ENCODE measurements at places on chromosomes 4 and X.
A peak's percentile ranks its signal among the peaks of the same experiment; 100 is the strongest.

- no peak for DNase-seq
Measured at GRCh38 chr4:2305766-2306501, 44.0 kb upstream of the MXD4 start.

GRCh38 chr4:25590171-25590570 lies 65.5 kb upstream of the SLC34A2 start:
- no peak for DNase-seq

DNA sequence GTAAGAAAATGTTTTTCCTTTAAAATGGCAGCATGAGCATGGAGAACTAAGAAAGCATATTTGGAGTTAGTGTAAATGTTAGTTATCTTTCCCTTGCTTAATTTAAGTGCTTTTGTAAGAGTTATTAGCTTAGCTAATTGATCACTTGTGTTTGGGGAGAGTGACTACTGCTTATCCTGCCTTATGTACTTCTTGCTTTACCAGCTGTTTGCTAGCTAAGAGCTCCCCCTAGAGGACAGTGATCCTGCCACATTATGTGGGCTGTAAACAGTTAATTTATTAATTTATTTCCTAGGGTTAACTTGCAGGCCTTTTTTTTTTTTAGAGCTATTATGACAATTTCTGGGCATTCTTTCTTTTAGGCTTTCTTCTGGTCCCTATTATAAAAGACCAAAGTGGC lies 435.8 kb downstream of the MAGEB5 start:
- DNase-seq = no peak

- no peak for DNase-seq
Measured at GRCh38 chr4:15188605-15189539, 186.6 kb downstream of the CPEB2 start.

- no peak for DNase-seq
Measured at GRCh38 chr4:120703908-120704307, 218.6 kb downstream of the PRDM5 start.

DNA sequence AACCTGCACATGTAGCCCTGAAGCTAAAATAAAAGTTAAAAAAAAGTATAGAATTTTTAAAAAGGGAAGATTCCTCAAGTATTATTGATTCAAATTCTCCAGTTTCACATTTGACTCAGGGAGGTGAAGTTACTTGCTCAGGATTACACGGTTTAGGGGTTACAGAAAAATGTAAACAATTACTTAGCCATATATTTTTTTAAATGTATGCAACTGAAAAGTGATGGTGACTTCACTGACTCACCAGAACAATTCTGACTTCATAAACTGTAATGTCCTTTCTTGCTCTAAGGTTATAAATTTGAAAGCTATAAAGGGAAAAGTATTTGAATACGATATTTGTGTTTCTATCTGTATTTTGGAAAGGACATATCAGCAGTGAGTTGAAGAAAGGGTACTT lies 371.2 kb downstream of the SPRY1 start:
- DNase-seq = no peak

- DNase-seq = no peak
Measured at GRCh38 chr4:176800891-176801534, 8.3 kb upstream of the VEGFC start.

DNA sequence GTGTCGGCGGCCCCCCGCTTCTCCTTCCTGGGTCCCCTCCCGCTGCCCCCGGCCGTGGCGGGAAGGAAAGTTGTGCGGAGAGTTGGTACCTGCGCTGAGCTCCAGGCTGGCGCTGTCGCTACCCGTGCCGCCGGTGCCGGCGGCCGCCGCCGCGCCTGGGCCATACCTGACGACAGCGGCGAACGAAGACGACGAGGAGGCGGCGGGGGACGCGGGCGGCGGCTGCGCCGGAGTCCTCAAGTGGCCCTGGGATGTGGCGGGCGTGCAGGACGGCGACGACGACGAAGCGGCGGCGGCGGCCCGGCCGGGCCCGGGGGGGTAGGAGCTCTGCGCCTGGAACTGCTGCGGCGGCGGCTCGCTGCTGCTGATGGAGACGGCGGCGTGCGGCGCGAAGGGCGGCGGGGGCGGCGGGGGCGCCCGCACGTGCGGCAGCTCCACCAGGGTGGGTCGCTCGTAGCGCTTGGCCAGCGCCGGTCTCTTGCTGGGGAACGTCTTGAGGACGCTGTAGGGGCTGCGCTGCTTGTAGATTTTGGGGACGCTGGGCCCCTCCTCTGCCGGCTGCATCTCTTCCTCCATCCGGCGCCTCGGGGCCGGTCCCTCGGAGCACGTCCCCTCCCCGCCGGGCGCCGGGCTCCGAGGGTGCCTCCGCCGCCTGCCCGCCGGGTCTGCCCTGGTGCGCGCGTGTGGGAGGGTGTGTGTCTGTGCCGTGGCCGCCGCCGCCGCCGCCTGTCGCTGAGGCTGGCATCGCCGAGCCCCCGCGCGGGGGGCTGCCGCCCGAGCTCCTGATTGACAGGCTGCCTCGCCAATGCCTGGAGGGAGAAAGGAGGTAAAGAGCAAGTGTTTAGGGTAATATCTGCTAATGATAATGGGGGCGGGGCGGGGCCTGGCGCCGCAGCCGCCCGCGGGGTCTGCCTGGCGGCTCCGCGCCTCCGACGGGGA lies 618 bp downstream of the BEND4 start:
- peak; percentile 49 for DNase-seq

DNA sequence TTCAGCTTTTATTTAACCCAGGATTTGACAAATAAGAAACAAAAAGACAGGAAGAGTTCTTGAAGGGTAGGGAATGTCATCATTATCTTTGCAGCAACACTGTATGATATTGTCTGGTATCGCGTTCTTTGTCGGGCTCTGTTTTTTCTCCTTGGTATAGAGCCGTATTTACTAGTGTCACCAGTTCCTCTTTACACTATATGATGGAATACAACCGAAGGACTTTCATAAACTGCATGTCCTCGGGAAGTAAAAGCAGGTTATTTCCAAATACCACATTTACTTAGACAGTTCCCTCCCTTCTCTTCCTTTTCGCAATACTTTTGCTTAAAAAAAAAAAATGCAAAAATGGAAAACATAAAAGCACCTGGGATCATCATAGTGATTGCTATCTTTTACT lies 96.6 kb upstream of the IL13RA1 start:
- no peak for DNase-seq

DNA sequence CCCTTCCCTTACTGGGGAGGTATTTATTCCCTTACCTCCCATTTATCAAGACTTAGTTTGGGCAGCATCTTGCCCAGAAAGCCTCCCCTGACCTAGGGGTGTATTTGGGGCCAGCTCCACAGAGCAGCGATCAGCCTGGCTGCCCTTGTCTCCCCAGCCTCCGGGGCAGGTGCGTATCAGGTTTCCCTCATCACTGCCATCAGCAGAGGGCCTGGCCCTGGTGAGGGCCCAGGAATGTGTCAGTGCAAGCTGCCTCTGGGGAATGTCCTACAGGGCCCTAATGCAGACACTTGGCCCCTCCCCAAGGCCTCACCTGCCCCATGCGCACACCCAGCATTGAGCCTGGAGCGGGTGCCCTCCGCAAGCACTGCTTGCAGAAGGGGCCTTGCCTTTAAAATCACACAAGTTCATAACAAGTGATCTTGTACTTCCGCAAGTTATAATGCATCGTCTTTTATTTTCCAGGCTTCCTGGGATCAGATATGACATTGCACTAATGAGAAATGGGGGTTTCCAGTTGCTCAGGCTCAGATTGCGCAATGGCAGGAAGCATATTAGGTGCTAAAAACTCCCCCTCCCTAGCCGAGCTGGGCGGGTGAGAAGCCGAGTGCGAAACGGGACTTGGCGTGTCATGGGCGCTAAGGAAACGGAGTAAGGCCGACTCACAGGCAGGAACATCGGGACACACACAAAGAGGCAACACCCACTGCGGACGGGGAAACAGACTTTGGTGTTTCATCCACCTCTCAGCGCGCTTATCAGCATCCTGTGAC lies 25.4 kb upstream of the AFAP1 start:
- no peak for DNase-seq

DNA sequence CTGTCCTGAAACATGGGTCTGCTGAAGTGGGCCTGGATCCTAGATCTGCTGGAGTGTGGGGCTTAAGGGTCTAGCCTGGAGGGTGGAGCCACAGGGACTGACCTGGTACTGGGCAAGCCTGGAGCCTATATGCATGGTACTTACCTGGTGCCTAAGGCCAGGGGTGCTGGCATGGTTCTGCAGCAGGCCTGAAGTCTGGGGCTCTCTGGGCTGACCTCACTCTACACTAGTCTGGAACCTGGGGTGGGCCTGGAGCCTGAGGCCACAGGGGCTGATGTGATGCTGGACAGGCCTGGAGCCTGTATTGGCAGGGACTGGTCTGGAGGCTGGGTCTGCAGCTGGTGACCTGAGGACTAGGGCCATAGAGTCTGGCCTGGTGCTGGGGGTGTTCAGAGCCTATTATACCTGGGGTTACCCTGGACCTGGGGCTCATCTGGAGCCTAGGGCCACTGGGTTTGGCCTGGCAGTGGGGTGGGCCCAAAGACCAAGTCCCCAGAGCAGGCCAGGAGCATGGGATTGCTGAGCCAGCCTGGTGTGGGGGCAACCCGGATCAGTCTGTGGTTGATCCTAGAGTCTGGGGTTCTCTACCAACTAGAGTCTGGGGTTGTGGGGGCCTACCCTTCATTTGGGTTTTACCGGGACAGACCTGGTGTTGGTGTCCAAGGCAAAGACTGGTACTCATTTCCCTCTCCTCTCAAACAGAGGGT lies 179.6 kb downstream of the SLC4A4 start:
- no peak for DNase-seq

GRCh38 chr4:17272154-17272553 lies 239.7 kb downstream of the QDPR start:
- no peak for DNase-seq

GRCh38 chrX:40209951-40210617 lies 112.3 kb upstream of the BCOR start:
- DNase-seq = no peak

- DNase-seq = no peak
Measured at GRCh38 chrX:153226344-153227185, 47.5 kb downstream of the MAGEA1 start.

DNA sequence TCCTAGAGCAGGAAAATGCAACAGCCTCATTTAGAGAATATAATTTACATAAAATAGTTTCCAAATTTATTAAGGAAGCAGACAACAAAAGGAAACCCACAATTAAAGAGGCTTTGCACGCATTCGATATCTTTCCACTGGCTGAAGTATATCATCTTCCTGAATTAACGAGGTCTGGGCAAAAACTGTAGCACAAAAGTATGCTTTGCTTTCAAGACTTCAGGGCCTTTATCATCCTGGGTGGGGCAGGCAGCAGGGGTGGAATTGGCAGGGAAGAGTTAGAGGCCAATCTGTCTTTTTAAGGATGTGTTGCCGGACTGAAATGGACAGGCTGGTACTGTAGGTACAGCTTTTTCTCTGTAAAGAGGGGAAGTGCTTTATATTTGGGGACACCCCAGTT lies 17.0 kb upstream of the STX18 start:
- DNase-seq = no peak

- no peak for DNase-seq
Measured at GRCh38 chr4:83248486-83248885, 36.1 kb downstream of the COQ2 start.

DNA sequence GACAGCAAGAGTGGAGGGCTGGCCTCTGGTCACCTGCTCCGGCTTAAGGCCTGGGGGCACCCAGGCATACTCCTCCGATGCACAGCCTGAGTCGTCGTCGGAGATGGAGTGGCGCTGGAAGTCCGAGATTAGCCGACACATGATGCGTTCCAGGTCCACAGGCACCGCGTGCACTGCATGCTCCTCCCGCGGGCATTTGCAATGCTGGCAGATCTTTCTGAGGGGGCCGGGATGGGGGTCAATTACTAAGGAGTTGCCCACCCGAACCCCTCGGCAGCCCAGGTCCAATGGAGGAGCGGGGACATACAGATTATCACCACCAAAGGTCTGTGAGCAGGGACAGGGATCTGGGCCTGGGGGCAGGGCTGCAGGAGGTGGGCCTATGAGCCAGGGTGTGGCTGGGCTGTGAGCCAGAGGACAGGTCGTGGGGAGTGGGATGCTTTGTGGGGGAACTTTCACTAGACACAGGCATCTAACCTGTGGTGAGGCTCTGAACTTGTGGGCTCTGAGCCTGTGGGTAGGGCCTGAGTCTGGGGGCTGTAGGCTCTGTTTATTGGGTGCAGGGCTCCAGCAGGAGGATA lies 2.4 kb downstream of the PRICKLE3 start:
- no peak for DNase-seq
